Mammary epithelial cell (primary cell): ENCODE measurements at places on chromosomes 13 and 19. TPM values are rescaled to one million over a fixed set of nuclear protein-coding genes. Genes with fewer than 3 reads are reported as not detected.

Gene DIS3
- 38.7 TPM for total RNA-seq

Gene GRIK5
- not detected for total RNA-seq

Gene MAP4K1
- total RNA-seq, result 0.75 and 1.0 TPM in 2 replicates

Gene ZNF813
- 1.2 and 2.9 TPM in 2 replicates for total RNA-seq

Gene BRCA2
- total RNA-seq, result 8.7 and 16.0 TPM in 2 replicates

Gene UBE2L5
- not detected in 2 replicates for total RNA-seq

Gene AP2S1
- total RNA-seq, result 67.5 TPM

Gene DCT
- total RNA-seq, result not detected in 2 replicates
